ENCODE measurements at places on chromosomes 5 and 9.
A peak's percentile ranks its signal among the peaks of the same experiment; 100 is the strongest.

DNA sequence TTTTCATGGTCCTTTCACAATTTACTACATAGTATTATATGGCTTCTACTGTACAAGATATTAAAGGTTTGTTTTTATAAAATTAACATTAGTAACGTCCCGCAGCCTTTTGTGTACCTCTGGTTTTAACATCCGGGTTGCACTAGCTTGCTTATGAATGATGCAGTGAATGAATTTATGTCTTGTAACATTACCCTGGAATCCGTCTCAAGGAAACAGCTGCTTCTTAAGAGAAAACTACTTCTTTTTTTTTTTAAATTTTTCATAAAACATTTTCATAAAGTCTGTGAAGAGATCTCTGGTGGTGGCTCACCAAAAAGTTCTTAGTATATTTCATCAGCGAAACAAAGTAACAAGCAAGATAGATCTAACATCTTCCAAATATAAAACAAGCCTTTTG, 23.6 kb downstream of the MARCHF3 start:
- DNase-seq, result no peak
- no peak overlapping the region for H3K4me3 ChIP-seq
- no peak overlapping the region for H3K27ac ChIP-seq
- H3K36me3 ChIP-seq, result no peaks in the 10 kb centered on the region
- no peaks in the 10 kb centered on the region for H3K27me3 ChIP-seq

DNA sequence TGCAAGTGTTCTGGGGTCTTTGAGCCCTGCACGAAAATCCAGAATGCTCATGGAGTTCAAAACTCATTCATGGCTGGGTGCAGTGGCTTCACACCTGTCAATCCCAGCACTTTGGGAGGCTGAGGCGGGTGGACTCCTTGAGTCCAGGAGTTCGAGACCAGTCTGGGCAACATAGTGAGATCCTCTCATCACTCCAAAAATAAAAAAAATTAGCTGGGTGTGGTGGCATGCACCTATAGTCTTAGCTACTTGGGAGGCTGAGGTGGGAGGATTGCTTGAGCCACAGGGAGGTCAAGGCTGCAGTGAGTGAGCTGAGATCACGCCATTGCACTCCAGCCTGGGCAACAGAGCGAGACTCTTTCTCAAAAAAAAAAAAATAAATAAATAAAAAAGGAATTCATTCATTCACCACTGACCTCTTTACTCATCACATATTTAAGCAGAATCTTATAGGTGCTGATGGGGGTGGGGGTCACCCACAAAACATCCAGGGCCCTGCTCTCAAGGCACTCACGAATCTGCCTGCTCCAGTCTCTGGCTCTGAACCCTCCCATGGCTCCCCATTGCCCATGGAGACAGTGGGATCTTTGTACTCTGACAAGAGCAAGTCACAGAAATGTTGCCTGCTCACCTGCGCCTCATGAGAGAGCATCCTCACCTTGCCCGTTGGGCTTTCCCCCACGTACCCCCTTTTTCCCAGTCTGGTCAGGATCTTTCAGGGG, 76.7 kb upstream of the IER5L start:
- no peaks in the 10 kb centered on the region for H3K36me3 ChIP-seq
- no peak overlapping the region for H3K27ac ChIP-seq
- no peak for DNase-seq
- H3K4me3 ChIP-seq, result no peak overlapping the region
- H3K27me3 ChIP-seq, result peaks cover 50% of the 10 kb centered on the region
- H3K4me1 ChIP-seq, result peaks cover 15% of the 10 kb centered on the region

- H3K27me3 ChIP-seq, result no peaks in the 10 kb centered on the region
- no peak overlapping the region for H3K4me3 ChIP-seq
- no peaks in the 10 kb centered on the region for H3K36me3 ChIP-seq
- H3K4me1 ChIP-seq, result no peaks in the 10 kb centered on the region
- DNase-seq, result no peak
Observed at GRCh38 chr5:28927559-28928326, 1889.4 kb upstream of the CDH9 start.

DNA sequence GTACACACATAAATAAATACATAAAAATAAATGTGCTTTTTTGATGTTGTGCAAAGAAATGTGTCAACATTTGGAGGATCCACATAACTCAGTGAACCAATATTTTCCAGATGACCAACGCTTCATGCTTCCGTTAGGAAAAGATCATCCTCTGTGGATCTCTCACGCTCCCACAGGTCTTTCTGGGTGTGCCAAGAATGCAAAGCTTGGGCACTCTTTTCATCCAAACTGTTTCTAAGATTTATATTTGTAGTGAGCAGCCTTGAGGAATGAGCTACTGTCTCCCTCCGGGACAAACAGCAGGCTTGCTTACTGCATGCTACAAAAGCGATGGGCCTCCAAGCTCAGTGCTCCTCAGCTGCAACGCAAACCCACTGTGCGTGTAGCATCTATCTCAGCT, 46.2 kb upstream of the RUFY1 start:
- H3K36me3 ChIP-seq, result no peaks in the 10 kb centered on the region
- H3K4me3 ChIP-seq, result no peak overlapping the region
- H3K4me1 ChIP-seq, result no peaks in the 10 kb centered on the region
- DNase-seq, result no peak
- no peak overlapping the region for H3K27ac ChIP-seq

GRCh38 chr5:171676286-171676944, 109.2 kb upstream of the SMIM23 start:
- H3K27ac ChIP-seq, result no peak overlapping the region
- no peak overlapping the region for H3K4me3 ChIP-seq
- peaks cover 44% of the 10 kb centered on the region for H3K27me3 ChIP-seq
- no peaks in the 10 kb centered on the region for H3K4me1 ChIP-seq
- no peaks in the 10 kb centered on the region for H3K36me3 ChIP-seq

DNA sequence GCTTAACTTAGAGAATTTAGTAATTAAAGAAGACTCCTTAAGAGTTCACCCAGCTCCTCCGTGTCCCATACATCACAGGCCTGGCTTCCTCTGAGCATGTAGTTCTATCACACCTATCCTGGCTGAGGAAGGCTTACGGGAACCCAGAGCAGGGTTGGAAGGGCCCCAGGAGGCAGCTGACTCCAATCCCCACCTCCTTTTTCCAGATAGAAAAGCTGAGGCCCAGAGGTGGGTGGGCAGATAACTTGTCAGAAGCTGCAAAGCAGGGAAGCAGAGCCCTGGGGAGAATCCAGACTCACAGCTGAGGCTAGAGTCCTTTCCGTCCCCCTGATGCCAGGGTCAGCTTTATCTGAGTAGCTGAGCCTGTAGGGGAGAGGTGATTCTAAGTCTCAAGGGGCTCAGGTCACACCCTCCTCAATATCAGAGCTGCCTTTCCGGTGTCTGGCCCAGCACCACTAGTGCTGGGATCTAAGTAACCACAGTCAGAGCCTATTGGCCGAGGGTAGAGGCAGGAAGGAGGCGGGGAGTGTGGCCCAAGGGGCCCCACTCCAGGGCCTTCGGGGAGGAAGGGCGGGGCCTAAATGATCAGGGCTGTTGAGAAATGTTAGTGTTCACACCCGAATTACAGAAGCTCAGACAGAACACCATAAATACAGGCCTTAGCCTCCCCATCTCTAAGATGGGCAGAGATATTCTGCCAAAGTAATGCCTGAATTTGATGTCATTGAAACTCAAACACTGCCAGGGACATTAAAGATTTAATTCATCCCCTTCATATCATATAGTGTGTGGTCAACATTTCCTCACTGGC, 9.9 kb downstream of the CCDC69 start:
- H3K36me3 ChIP-seq, result no peaks in the 10 kb centered on the region
- peak; percentile 67 for DNase-seq
- peak overlapping the region; percentile 20 for H3K4me3 ChIP-seq
- peaks cover 6% of the 10 kb centered on the region for H3K4me1 ChIP-seq
- H3K27ac ChIP-seq, result no peak overlapping the region
- H3K27me3 ChIP-seq, result no peaks in the 10 kb centered on the region

DNA sequence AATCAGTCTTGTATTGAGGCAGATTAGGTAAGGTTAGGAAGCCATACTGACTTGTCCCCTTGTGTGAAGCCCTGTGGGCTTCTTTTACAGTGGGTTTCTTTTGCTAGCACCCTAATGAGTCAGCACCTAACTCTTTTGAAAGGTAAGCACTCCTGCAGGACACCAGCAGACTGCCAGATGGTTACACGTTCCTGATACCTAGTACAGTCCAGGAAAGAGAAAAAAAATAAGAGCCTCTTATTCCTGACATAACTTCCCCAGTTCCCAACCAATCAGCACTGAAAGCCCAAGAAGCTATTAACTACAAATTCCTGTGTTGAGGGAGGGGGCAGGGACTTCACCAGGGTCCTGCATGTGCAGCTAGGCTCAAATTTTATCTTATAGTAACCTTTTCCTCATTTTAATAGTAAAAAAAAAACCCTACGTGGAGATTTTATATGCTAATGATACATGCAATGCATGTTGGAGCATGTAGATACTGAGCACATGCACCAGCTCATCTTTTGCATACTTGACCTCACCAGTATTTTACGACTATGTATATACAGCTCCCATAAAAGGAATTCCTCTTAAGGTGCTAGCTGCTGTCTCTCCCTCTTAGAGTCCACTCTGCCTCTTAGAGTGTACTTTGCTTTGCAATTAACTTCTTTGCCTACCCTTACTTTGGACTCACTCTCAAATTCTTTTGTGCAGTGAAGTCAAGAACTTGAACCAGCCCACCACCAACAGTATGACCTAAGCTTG, 84.7 kb upstream of the RORB start:
- no peaks in the 10 kb centered on the region for H3K27me3 ChIP-seq
- H3K4me3 ChIP-seq, result no peak overlapping the region
- H3K27ac ChIP-seq, result no peak overlapping the region
- H3K4me1 ChIP-seq, result no peaks in the 10 kb centered on the region
- DNase-seq, result no peak

DNA sequence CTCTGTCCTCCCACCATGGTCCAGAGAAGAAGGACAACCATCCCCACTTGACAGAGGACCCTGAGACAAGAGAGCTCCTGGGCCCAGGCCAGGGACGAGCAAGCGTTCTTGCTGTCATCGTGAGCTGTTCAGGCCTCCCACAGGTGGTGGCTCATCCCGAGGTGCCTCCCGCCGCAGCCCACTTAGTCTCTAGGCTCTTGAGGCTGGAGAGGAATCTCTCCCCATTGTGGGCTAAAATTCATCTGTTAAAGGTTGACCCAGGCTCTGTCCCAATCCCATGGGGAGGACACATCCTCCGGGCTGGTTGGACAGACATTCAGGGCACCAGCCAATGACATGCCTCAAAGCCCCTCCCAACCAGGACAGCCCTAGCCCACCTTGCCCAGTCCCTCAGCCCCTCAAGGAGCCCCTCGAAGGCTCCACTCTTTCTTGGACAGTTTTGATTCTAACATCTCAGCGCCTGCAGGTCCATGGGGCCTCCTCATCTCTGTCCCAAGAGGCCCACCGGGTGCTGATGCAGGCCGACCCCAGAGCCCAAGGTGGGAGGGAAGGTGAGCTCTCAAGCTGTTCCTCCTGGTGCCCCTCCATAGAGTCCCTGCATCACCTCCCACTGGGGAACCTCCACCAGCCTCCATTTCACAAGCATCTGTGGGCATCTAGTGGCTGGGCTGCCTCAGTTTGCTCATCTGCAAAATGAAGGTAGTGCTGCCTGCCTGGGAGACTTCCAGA, 52.9 kb downstream of the BARX1 start:
- no peaks in the 10 kb centered on the region for H3K4me1 ChIP-seq
- no peak overlapping the region for H3K27ac ChIP-seq
- no peak overlapping the region for H3K4me3 ChIP-seq
- no peak for DNase-seq
- H3K36me3 ChIP-seq, result no peaks in the 10 kb centered on the region
- H3K27me3 ChIP-seq, result peaks cover 5% of the 10 kb centered on the region

GRCh38 chr5:10704949-10705621, 55.9 kb downstream of the DAP start:
- no peaks in the 10 kb centered on the region for H3K27me3 ChIP-seq
- H3K4me3 ChIP-seq, result no peak overlapping the region
- H3K4me1 ChIP-seq, result peaks cover 53% of the 10 kb centered on the region
- peaks cover 16% of the 10 kb centered on the region for H3K36me3 ChIP-seq
- H3K27ac ChIP-seq, result peak overlapping the region; percentile 33

DNA sequence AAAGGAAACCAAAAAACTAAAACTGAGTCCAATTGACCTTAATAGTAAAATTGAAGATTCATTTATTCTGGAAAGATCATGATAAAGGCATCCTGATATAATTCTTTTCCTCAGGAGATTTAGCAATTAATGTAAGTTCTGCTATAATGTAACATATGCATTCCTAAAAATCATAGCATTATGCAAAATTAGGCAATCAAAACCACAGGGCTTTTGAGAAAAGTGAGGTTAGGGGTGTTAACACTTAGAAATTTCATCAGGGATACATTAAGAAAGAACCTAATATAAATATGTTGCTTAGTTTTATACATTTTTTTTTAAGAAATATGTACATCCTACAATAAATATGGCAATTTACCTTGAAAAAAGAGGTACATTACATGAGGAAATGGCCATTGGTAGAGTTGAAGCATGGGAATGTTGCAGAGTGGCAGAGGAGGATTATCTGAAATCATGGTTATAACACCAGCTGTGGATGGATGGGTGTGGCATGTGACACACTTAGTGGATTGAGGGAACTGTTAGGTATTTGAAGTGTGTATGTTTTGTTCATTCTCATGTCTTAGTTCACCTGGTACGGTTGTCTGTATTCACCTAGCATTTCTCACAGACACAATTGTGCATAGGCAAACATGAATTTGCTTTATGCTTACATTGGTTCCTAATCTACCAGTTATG, 51.1 kb downstream of the CCNH start:
- H3K4me1 ChIP-seq, result no peaks in the 10 kb centered on the region
- H3K4me3 ChIP-seq, result no peak overlapping the region
- no peak for DNase-seq
- H3K36me3 ChIP-seq, result peaks cover 5% of the 10 kb centered on the region
- H3K27me3 ChIP-seq, result no peaks in the 10 kb centered on the region
- no peak overlapping the region for H3K27ac ChIP-seq
